T-helper 17 cell (primary cell): ENCODE measurements at places on chromosomes 16 and 17.

DNA sequence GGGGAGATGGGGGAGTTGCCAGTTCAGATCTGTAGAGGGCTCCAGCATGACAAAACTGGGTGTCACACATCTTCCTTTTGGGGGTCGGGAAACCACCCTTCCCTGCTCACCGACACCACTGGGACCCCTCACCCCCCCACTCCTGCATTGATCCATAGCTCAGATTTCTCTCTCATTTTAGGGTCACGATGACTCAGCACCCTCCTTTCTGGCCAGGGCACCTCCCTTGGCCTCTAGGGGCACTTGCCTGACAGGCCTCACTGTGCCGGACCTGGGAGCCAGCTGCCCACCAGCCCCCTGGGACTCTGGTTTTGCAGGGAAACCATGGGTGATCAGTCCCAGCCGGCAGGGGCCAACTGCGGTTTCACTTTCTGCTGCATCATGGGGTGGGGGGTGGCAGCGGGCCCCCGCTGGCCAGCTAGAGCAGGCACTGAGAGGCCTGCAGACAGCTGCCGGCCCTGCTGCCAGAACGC lies 239.4 kb downstream of the MRTFB start:
- no peaks in the 10 kb centered on the region for H3K27me3 ChIP-seq
- H3K36me3 ChIP-seq = no peaks in the 10 kb centered on the region
- no peak overlapping the region for H3K27ac ChIP-seq
- no peak overlapping the region for H3K4me3 ChIP-seq

DNA sequence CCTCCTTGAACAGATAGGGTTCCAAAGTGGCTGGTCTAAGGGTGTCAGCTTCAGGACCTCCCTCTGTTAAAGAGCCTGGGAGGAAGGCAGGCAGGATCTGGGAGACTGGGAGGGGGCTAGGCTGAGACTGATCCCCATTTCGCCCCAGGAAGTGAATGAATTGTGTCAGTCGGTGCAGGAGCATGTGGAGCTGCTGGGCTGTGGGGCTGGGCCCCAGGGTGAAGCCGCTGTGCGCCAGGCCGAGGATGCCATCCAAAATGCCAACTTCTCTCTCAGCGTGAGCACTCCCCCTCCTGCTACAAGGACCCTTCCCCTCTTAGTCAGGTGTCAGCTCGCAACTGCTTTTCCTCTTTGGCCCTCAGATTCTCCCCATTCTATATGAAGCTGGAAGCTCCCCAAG lies 6.1 kb downstream of the CARMIL2 start:
- H3K4me1 ChIP-seq = peaks cover 18% of the 10 kb centered on the region
- peak overlapping the region; percentile 91 for H3K27ac ChIP-seq
- H3K4me3 ChIP-seq = no peak overlapping the region
- H3K27me3 ChIP-seq = no peaks in the 10 kb centered on the region
- H3K36me3 ChIP-seq = peaks cover 13% of the 10 kb centered on the region

DNA sequence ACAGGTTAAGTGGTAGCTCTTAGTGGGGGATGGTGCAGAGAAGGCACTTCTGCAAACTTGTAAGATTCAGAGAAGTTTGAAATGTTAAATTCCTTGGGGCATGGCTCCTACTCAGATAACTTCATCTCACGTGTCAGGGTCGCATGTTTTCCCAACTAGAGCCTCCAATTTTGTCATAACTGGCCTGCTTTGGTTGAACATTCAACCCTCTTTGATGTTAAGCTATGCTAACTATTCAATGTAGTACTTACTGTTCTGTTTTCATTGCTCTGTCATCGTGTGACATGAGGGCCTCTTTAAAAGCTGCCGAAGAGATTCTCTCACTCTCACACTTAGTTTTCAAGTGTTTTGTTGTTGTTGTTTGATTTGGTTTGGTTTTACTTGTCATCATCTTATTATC lies 280.8 kb downstream of the CDH11 start:
- no peaks in the 10 kb centered on the region for H3K4me1 ChIP-seq
- no peaks in the 10 kb centered on the region for H3K27me3 ChIP-seq
- H3K27ac ChIP-seq = no peak overlapping the region
- no peak overlapping the region for H3K4me3 ChIP-seq

- no peak for DNase-seq
- H3K36me3 ChIP-seq = peaks cover 6% of the 10 kb centered on the region
- no peak overlapping the region for H3K4me3 ChIP-seq
- H3K4me1 ChIP-seq = peaks cover 10% of the 10 kb centered on the region
- peak overlapping the region; percentile 42 for H3K27ac ChIP-seq
Observed at GRCh38 chr16:68991075-68991474, 114.4 kb upstream of the HAS3 start.

GRCh38 chr17:48153691-48154358 lies 46.3 kb downstream of the SNX11 start:
- no peaks in the 10 kb centered on the region for H3K27me3 ChIP-seq
- H3K36me3 ChIP-seq = no peaks in the 10 kb centered on the region
- H3K27ac ChIP-seq = no peak overlapping the region
- no peaks in the 10 kb centered on the region for H3K4me1 ChIP-seq
- DNase-seq = no peak

DNA sequence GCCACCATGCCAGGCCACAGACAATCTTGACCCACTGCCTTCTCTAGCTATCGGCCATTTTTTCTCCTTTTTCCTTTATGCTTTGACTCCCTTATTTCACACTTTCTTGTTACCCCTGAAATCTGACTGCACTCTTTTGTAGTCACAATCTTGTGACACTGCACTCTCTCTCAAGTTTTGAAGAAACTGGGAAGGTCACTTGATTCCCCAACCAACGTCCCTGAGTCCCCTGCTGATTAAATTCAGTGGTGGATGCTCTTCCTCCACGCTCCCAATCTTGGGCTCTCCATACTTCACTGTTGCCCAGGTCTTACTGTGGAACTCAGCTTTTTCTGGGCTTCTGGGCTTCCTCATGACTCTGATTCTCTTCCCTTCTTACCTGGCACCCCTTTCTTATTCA lies 33.9 kb downstream of the PECAM1 start:
- H3K4me1 ChIP-seq = peaks cover 17% of the 10 kb centered on the region
- H3K36me3 ChIP-seq = peaks cover 4% of the 10 kb centered on the region
- no peak overlapping the region for H3K4me3 ChIP-seq
- no peak for DNase-seq
- H3K27me3 ChIP-seq = no peaks in the 10 kb centered on the region
- peak overlapping the region; percentile 70 for H3K27ac ChIP-seq

DNA sequence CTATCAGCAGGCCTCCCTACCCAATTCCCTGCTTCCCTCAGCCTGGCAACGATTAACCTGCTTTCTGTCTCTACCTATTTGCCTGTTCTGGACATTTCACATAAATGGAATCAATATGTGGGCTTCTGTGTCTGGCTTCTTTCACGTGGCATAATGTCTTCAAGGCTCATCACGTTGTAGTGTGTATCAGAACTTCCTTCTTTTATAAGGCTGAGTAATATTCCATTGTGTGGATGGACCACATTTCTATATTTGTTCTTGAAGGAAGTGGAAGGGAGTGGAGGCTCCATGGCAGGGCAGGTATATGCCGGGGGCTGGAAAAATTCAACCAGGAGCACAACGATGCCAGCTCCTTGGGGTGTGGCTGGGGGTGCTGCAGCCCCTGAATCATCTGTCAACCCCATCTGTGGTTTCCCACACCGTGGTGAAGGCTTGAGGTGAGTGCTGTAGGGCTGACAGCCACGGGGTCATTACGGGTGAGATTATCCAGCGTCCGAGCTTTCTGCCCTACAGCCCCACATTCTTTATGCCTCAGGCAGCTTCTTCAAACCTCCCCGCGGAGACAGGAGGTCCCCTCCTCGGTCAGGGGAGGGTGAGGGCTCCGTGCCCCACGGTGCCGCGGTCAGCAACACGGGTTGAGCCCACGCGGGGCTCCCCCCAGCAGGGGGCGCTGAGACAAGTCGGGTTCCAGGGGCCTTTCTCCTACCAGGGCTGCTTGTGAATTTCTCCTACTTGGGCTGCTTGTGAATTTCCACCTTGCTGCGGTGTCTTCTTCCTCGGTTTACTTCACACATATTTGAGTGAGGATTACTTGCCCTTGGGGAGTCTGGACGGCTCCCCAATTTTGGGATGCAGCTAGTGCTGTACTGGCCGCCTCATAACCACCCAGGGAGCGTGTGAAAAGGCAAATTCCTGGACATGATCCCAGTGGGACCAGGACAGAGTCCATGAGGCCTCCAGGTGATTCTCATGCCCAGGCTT lies 18.3 kb upstream of the WFIKKN2 start:
- H3K36me3 ChIP-seq = peaks cover 8% of the 10 kb centered on the region
- peaks cover 13% of the 10 kb centered on the region for H3K4me1 ChIP-seq
- DNase-seq = peak; percentile 55
- peaks cover 28% of the 10 kb centered on the region for H3K27me3 ChIP-seq

DNA sequence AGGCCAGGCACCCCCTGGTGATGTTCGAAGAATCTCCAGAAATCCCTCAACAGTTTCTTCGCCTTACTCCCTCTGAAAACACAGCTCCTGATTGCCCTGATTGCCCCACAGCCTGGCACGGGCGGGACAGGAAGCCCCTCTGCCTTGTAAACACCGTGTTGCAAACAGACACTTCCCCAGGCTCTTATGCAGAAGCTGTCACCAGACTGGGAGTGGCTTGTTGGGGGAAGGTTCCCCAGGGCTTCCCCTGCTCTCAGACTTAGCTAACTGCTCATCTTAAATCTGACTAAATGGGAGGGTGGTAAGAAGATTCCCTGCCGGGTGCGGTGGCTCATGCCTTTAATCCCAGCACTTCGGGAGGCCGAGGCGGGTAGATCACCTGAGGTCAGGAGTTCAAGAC lies 11.2 kb downstream of the PIK3R5 start:
- peak overlapping the region; percentile 99 for H3K27ac ChIP-seq
- peak overlapping the region; percentile 92 for H3K4me3 ChIP-seq
- no peaks in the 10 kb centered on the region for H3K27me3 ChIP-seq
- DNase-seq = peak; percentile 69
- H3K4me1 ChIP-seq = peaks cover 69% of the 10 kb centered on the region

- no peak overlapping the region for H3K27ac ChIP-seq
- no peak for DNase-seq
- peaks cover 5% of the 10 kb centered on the region for H3K4me1 ChIP-seq
Observed at GRCh38 chr17:36683387-36683786, 82.0 kb downstream of the MRM1 start.

DNA sequence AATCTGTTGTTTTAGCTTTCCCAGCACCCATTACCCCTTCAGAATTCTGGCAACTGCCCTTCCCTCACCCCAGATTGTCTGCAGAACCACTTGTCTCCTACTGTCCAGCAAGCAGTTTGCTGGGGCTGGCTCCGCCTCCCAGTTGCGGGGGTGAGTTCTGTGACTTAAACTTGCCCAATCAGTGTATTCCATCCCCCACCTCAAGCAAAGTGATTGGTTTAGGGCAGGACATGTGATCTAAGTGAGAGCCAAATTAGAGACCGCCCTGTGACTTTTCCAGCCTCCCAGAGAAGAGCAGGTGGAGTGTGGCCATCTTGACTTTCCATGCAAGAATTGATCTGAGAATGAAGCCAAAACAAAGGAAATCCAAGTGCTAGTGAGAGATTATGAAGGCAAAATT lies 22.7 kb upstream of the SRCIN1 start:
- peaks cover 9% of the 10 kb centered on the region for H3K4me1 ChIP-seq
- H3K36me3 ChIP-seq = no peaks in the 10 kb centered on the region
- H3K27ac ChIP-seq = no peak overlapping the region
- H3K4me3 ChIP-seq = no peak overlapping the region
- peaks cover 19% of the 10 kb centered on the region for H3K27me3 ChIP-seq

- H3K4me1 ChIP-seq = peaks cover 28% of the 10 kb centered on the region
- H3K27ac ChIP-seq = peak overlapping the region; percentile 4
- no peak overlapping the region for H3K4me3 ChIP-seq
- DNase-seq = no peak
- H3K27me3 ChIP-seq = no peaks in the 10 kb centered on the region
- H3K36me3 ChIP-seq = no peaks in the 10 kb centered on the region
Observed at GRCh38 chr17:66549731-66550207, 247.4 kb downstream of the PRKCA start.

- H3K4me3 ChIP-seq = no peak overlapping the region
- H3K27me3 ChIP-seq = peaks cover 23% of the 10 kb centered on the region
- H3K4me1 ChIP-seq = no peaks in the 10 kb centered on the region
- H3K36me3 ChIP-seq = no peaks in the 10 kb centered on the region
- no peak for DNase-seq
- no peak overlapping the region for H3K27ac ChIP-seq
Observed at GRCh38 chr16:49806446-49806845, 49.5 kb downstream of the ZNF423 start.

DNA sequence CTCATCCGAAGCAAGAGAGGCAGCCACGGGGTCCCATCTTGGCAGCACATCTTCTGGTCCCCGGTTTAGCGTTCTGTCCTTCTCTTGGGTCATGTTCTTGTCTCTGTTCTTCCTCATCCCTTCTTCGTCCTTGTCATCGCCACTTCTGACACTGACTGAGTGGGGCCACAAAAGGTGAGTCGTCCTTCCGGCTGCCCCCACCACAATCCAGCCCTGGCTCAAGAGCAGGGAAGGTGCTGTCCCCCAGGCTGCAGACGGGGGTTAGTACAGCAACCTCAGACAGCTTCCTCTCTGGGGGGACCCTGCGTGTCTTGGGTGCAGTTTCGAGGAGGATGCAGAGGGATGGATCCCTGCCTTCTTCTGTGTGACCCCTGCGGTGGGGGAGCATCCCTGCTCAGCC lies 21.8 kb downstream of the NAA60 start:
- no peaks in the 10 kb centered on the region for H3K27me3 ChIP-seq
- H3K4me3 ChIP-seq = no peak overlapping the region
- peaks cover 40% of the 10 kb centered on the region for H3K4me1 ChIP-seq
- H3K36me3 ChIP-seq = no peaks in the 10 kb centered on the region
- H3K27ac ChIP-seq = no peak overlapping the region

GRCh38 chr16:61937646-61938045 lies 98.6 kb downstream of the CDH8 start:
- no peak overlapping the region for H3K27ac ChIP-seq
- H3K4me1 ChIP-seq = no peaks in the 10 kb centered on the region
- DNase-seq = no peak
- no peak overlapping the region for H3K4me3 ChIP-seq

- peaks cover 6% of the 10 kb centered on the region for H3K36me3 ChIP-seq
- DNase-seq = no peak
- H3K27ac ChIP-seq = no peak overlapping the region
- H3K27me3 ChIP-seq = peaks cover 7% of the 10 kb centered on the region
- H3K4me1 ChIP-seq = no peaks in the 10 kb centered on the region
Observed at GRCh38 chr17:73616120-73616872, 27.9 kb downstream of the SDK2 start.

- H3K4me3 ChIP-seq = no peak overlapping the region
- DNase-seq = no peak
- peaks cover 7% of the 10 kb centered on the region for H3K4me1 ChIP-seq
- no peaks in the 10 kb centered on the region for H3K36me3 ChIP-seq
- peak overlapping the region; percentile 37 for H3K27ac ChIP-seq
Observed at GRCh38 chr17:82350182-82351030, 8.6 kb upstream of the TEX19 start.
